Small intestine (tissue), 16 donors: ENCODE measurements at places on chromosomes 5 and 9. TPM values are rescaled to one million over a fixed set of nuclear protein-coding genes. Genes with fewer than 3 reads are reported as not detected.

MYOZ3 gene
- polyA plus RNA-seq, result 0.27 TPM

RANBP3L gene
- 0.31 TPM for polyA plus RNA-seq

OLFML2A gene
- 6.3 TPM for polyA plus RNA-seq

DNA sequence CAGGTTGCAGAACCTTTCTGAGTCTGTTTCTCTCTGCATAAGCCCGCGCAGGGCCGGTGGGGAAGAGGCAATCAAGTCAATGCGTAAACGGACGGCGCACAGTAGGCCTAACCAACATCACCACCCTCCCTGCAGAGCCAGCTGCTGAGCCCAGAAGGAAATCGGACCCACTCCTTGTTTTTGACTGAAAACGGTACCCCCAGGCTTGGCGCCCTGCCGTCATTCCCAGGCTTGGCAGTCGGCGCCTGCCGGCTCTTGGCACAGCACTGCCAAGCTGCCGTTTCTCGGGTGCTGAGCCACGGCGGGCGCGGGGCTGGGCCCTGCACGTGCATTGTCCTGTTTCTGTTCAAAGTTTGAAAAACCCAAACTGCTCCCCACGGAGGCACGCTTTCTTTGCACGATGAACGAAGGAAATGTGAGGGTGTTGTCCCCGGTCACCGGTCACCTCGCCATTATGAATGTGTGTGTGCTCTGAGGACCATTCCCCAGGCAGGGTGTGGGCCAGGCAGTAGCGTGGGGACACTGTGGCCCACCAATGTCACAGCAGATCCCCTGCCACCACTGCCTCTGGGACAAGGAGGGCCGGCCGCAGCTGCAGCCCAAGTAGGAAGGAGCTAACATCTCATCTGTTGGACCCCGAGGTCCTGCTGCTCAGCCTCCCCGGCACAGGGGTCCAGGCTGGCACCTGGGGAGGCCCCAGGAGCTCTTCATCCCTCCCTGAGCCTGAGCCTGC lies 20.1 kb downstream of the FIBCD1 start:
- H3K36me3 ChIP-seq, result no peaks in the 10 kb centered on the region
- DNase-seq, result no peak
- no peak overlapping the region for H3K27ac ChIP-seq
- no peak overlapping the region for H3K4me3 ChIP-seq

DNA sequence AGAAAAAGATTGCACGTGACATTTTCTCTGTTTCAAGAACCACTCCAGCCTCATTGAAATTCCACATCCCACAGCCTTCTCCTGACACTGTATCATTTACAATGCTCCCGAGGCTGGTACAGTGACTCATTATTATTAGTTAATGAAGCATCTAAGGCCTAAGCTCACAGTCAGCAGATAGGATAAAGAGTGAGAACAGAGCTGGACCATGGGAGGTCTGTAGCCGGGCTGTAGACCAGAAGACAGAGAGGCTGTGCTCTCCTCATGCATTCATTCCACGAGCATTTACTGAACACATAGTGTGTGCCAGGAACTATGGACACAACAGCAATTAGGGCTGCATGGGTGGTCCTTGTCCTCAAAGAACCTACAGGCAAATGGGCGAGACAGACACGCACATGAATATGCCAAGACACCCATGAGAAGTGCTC lies 47.3 kb upstream of the GALNT10 start:
- DNase-seq, result no peak
- H3K36me3 ChIP-seq, result no peaks in the 10 kb centered on the region
- H3K27ac ChIP-seq, result no peak overlapping the region
- H3K27me3 ChIP-seq, result no peaks in the 10 kb centered on the region
- H3K4me3 ChIP-seq, result no peak overlapping the region
- no peaks in the 10 kb centered on the region for H3K4me1 ChIP-seq

DNA sequence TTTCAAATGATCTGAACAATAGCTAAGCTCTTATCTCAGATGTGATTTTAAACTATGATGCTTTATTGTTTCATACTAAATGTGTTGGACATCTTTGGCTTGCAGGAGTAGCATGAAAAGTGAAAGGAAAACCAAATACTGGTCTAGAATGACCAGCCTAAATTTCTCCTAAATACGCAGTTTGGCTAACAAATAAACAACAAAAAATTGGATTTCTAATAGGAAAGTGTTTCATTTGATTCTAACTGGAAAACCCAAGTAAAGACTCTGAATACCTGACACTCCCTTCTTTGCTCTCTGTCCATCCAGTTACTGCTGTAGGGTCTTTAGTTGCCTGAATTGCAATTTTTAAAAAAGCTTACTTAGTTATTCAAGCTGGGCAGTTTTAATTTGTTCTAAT lies 111.7 kb upstream of the ACOT12 start:
- no peak overlapping the region for H3K4me3 ChIP-seq
- no peaks in the 10 kb centered on the region for H3K36me3 ChIP-seq
- H3K27me3 ChIP-seq, result no peaks in the 10 kb centered on the region

GRCh38 chr5:160289356-160289651 lies 23.1 kb downstream of the CCNJL start:
- peaks cover 2% of the 10 kb centered on the region for H3K4me1 ChIP-seq
- DNase-seq, result no peak
- H3K36me3 ChIP-seq, result peaks cover 19% of the 10 kb centered on the region
- H3K27me3 ChIP-seq, result no peaks in the 10 kb centered on the region
- no peak overlapping the region for H3K4me3 ChIP-seq

DNA sequence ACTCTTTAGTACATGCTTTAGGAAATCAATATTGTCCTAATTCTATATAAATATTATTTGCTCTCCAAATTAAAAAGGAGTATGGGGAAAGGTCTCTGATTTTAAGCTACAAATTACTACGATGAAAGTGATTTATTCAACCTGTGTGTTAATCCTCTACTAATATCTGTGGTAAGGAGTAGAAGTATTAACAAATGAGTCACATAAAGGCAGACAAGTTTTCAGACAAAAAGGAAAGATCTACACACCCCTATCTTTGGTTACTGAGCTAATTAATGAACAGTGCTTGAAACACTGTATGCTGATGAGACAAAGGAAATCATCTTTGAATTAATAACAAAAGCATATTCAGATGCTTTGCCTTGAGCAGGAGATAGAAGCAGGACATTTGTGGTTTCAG lies 15.9 kb downstream of the LOX start:
- no peak overlapping the region for H3K4me3 ChIP-seq
- no peak for DNase-seq
- H3K27ac ChIP-seq, result no peak overlapping the region
- no peaks in the 10 kb centered on the region for H3K27me3 ChIP-seq

DNA sequence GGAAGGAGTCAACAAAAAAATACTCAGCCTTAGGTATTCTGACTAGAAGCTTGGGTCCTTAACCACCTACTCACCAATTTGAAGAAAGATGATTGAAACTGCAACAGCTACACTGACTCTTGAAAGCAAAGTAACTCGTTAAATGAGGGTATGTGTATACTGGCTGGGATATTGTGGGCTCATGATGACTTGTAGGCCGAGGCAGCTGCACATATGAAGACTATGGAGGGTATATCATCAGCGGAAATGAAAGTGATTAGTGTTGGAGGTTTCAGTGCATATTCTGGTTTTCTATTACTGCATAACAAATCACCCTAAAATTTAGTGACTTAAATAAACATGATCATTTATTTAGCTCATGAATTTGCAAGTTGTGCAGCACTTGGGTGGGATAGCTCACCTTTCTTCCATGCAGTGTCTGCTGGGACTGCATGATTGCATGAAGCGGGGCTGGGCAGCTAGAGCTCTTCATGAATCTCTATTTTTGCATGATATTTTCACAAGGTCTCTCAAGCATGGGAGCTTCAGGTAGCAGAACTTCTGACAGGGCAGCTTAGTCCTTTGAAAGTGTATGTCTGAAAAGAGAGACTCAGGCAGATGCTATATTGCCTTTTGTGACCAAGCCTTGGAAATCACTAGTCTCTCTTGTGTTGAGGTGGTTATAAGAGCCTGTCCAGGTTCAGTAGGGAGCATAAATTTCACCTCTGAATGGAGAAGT lies 96.1 kb upstream of the CDKN2B start:
- no peaks in the 10 kb centered on the region for H3K27me3 ChIP-seq
- peaks cover 11% of the 10 kb centered on the region for H3K4me1 ChIP-seq
- H3K27ac ChIP-seq, result no peak overlapping the region
- H3K4me3 ChIP-seq, result no peak overlapping the region

GRCh38 chr5:172224996-172225395 lies 31.0 kb downstream of the EFCAB9 start:
- H3K4me3 ChIP-seq, result no peak overlapping the region
- no peaks in the 10 kb centered on the region for H3K4me1 ChIP-seq
- peaks cover 2% of the 10 kb centered on the region for H3K36me3 ChIP-seq
- H3K27me3 ChIP-seq, result no peaks in the 10 kb centered on the region

DNA sequence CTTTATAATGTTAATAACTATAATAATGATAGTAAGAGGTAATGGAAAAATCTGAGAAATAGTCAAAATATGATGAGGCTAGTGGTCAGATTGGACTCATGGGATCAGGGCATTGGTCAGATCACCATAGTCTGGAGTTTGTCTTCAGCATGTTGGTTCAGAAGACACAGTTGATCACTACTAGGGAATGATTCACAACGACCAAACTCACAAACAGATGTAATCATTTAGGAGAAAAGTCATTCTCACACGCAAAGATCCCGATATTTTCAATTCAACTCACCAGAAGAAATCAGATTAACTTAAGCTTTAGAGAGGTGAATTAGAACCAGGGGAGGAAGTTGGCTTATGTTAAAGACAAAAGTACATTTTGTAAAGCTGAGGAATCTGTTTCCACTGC lies 131.8 kb downstream of the LURAP1L start:
- H3K27me3 ChIP-seq, result no peaks in the 10 kb centered on the region
- DNase-seq, result no peak
- H3K4me1 ChIP-seq, result no peaks in the 10 kb centered on the region

DNA sequence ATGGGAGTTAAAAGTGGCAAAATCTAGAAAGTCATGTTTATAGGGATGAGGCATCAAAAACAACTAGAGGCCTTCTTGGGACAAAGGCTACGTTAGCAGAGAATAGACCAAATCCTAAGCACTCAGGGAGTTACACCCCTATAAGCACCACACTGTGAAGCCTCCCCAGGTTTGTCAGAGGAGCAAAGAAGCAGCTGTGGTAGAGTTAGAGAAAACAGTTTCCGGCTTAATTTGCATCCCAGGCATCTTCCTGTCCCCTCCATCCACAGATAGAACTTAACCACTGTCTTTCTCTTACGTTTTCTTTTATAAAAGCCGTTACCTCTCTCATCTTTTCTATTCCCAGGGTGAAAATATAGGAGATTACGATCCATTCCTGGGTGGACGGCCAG lies 188.6 kb upstream of the KLF9 start:
- no peaks in the 10 kb centered on the region for H3K36me3 ChIP-seq
- DNase-seq, result no peak
- no peak overlapping the region for H3K27ac ChIP-seq
- H3K4me3 ChIP-seq, result no peak overlapping the region
- no peaks in the 10 kb centered on the region for H3K4me1 ChIP-seq
- no peaks in the 10 kb centered on the region for H3K27me3 ChIP-seq
